ENCODE measurements at places on chromosomes 3 and 15.
A peak's percentile ranks its signal among the peaks of the same experiment; 100 is the strongest.

GRCh38 chr3:40873476-40873875, 325.8 kb upstream of the CTNNB1 start:
- DNase-seq, result no peak

GRCh38 chr3:99021466-99021865, 120.0 kb upstream of the DCBLD2 start:
- DNase-seq, result no peak

GRCh38 chr3:71504250-71505036, 79.1 kb downstream of the FOXP1 start:
- DNase-seq, result no peak

GRCh38 chr3:61186030-61186429, 65.2 kb downstream of the FHIT start:
- DNase-seq, result no peak

DNA sequence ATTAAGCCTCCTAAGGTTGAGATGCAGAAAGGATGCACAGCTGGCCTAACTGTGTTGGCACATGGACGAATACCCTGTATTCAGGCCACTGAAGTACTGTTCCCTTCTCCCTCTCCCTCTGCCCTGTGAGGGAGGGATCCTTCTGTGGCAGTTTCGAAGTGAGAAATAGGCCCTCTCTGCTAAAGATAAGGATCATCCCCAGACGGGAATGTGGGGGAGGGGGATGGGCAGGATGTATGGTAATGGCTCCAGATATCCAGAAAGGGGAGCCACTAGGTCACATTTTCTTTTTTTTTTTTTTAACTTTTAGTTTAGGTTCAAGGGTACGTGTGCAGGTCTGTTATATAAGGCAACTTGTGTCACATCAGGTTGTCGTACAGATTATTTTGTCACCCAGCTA, 463.1 kb downstream of the TBL1XR1 start:
- no peak for DNase-seq

- DNase-seq, result no peak
Observed at GRCh38 chr15:55915221-55915620, 78.2 kb downstream of the NEDD4 start.

DNA sequence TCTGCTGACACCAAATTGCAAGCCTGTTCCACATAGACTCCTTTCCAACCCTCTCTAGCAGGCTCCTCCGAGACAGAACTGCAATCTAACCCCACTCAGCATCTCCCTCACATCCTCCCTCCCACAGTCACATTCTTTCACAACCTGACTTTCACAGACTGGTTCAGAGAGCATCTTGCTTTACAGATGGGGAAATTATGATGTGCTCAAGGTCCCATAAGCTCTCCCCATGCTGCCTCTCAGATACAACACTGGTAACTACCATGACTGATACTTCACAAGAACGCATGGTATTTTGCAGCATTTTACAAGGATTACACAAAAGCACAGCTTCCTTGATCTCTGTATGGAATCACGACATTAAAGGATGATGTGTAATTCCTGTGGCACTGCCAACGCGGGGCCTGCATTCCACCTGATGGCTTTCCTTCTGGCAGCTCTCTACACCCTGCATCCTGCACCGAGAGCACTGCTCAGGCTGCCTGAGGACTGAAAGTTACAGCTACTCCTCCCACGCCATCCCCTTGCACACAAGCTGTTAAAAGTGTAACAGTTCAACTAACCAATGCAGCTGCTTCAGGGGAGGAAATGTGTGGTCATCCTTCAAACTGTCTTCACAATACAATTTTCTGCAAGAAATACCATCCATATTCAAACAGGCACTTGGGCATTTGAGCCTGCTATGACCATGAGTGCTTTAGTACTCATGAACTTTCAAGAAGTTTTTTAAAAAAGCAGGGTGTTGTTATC, 27.6 kb downstream of the TBC1D2B start:
- DNase-seq, result peak; percentile 79

DNA sequence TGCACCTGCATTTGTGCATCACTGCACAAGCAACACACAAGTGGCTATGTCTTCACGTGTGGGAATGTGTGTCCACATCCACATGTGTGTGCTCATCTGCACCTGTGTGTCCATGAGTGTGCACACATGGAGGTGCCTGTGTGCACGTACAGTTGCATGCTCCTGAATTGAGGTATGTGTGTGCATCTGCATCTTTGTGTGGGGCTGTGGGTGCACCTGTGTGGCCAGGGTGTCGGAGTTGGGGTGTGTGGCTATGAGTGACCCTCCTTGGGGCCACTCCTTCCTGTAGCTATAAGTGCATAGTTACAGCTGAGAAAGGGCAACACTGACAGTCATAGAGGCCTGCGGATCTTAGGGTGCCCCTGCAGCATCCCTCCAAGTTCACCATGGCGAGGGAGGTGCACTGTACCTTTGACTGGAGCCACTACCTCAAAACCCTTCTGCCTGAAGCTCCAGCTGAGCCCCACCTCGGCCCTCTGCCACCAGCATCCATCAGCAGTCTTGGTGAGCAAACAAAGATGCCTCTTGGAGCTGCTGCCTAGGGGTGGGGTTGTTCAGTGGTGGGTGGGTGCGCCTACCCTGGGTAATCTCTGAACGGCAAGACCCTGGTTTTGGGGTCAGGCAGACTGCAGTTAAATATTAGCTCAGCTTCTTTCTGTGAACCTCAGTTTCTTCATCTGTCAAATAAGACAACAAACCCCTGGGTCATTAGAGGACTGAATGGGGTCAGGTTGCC, 5.2 kb upstream of the HHATL start:
- no peak for DNase-seq

- DNase-seq, result no peak
Observed at GRCh38 chr3:123458255-123458654, 9.4 kb upstream of the ADCY5 start.

- no peak for DNase-seq
Observed at GRCh38 chr3:117399311-117400078, 689.9 kb downstream of the TUSC7 start.

GRCh38 chr15:50128266-50128665, 9.2 kb upstream of the ATP8B4 start:
- no peak for DNase-seq

- DNase-seq, result no peak
Observed at GRCh38 chr3:31752305-31753049, 219.8 kb downstream of the STT3B start.

DNA sequence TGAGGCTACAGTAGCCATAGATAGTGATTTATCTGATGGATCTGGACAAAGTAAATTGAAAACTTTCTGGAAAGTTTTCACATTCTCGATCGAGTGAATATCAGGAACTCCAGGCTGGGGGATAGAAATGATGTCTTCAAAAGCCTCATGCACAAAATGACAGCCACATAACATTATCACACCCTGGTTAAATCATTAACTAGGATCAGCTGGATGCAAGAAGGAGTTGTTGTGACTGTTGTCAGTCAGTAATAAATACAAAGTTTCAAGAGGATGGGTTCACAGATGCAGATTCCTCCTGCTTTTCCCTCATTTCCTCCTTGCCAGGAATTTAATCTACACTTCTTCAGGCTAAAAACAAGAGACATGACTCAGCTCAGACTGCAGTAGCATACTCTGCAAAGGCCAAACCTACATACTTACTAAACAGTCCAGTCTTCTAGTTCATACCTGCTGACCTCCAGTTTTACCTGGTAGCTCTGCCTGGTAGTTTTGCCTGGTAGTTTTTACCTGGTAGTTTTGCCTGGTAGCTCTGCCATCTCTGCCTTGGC, 40.9 kb downstream of the C2CD4A start:
- no peak for DNase-seq

DNA sequence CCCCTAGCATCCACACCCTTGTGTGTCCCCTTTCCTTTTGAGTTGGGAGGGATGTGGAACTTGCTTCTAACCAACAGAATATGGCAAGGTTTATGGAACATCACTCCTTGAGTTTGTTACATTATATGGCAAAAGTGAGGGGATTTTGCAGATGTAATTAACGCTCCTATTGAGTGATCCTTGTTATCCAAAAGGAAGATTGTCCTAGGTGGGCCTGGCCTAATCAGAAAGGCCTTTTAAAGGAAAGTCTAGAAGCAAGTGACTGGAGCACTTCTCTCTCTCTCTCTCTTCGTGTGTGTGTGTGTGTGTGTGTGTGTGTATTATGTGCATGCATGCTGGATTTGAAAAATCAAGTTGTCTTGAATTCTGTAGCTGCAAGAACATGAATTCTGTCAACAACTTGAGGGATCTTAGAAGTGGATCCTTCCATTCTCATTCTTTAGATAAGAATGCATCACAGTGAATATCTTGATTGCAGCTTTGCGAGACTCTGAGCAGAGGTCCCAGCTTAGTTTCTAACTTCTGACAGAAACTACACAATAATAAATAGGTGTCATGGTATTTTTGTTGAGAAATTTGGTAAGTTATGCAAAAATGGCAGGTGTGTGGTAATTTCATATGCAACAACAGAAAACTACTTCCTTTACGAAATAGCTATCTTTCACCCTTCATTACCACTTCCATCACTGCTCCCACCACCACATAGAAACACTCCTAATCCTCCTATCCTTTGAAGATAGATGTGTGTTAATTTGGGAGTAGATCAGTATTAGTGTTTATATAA, 360.9 kb upstream of the CBLB start:
- no peak for DNase-seq

DNA sequence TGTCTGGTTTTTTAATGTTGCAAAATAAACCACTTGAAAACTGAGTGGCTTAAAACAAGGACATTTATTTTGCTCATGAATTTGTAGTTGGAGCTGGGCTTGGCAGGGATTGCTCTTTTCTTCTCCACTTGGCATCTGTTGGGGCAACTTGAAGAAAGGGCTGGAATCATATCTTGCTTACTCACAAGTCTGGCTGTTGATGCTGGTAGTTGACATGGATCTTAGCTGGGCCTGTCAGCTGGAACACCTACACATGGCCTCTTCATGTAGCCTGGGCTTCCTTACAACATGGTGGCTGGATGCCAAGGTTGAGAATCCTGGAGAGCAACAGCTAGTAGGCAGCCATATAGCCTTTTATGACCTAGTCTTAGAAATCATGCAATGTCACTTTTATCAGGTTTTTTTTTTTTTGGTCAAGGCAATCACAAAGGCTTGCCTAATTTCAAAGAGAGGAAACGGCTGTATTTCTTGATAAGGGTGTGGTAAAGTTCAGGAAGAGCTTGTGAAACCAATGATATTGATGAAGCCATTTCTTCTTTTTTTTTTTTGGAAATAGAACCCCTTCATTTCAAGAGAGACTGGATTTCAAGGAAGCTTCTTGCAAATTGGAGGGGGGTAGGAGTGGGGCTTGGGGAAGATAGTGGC, 262.1 kb downstream of the IL20RB start:
- DNase-seq, result no peak

- peak; percentile 29 for DNase-seq
Observed at GRCh38 chr3:113533534-113533892, 1.2 kb downstream of the SIDT1 start.

GRCh38 chr15:101019366-101019896, 100.3 kb downstream of the LRRK1 start:
- DNase-seq, result no peak

GRCh38 chr15:84914909-84915605, 30.6 kb downstream of the SLC28A1 start:
- DNase-seq, result peak; percentile 65

Data from activated naive CD8-positive, alpha-beta T cell treated with anti-CD3 and anti-CD28 coated beads for 36 hours (primary cell).